HepG2 (cell line): ENCODE measurements at places on chromosomes 1 and 21. TPM values are rescaled to one million over a fixed set of nuclear protein-coding genes. Genes with fewer than 3 reads are reported as not detected.

The SPRR1B gene
- total RNA-seq, result not detected in 2 replicates

The NEK2 gene
- total RNA-seq, result 40.8 and 57.5 TPM in 2 replicates

The SELE gene
- total RNA-seq, result 0.04 TPM in 1 of 2 replicates, not detected in the other

The TRIM67 gene
- total RNA-seq, result not detected in 2 replicates

The AUNIP gene
- 12.3 and 12.8 TPM in 2 replicates for total RNA-seq

The KIFAP3 gene
- total RNA-seq, result 10.0 and 13.1 TPM in 2 replicates

The KIF21B gene
- total RNA-seq, result 0.13 and 0.20 TPM in 2 replicates

The TNFRSF18 gene
- total RNA-seq, result not detected in 2 replicates
